ENCODE measurements at places on chromosomes 16 and 17. TPM values are rescaled to one million over a fixed set of nuclear protein-coding genes. Genes with fewer than 3 reads are reported as not detected.

The RNF112 gene
- 1.7 TPM for total RNA-seq

The MEFV gene
- total RNA-seq = 0.15 TPM

The DNAAF1 gene
- total RNA-seq = 0.33 TPM

The BAIAP3 gene
- 1.5 TPM for total RNA-seq

The GIT1 gene
- total RNA-seq = 31.9 TPM

The MAP3K14 gene
- total RNA-seq = 3.3 TPM

The NEUROD2 gene
- not detected for total RNA-seq

The MRPL12 gene
- 12.4 TPM for total RNA-seq

The TBC1D3K gene
- total RNA-seq = not detected

The HOXB6 gene
- 0.83 TPM for total RNA-seq

The KRT12 gene
- total RNA-seq = not detected

The TP53TG3 gene
- total RNA-seq = not detected

The PRAC1 gene
- total RNA-seq = not detected

The C17orf50 gene
- total RNA-seq = not detected

The CD7 gene
- total RNA-seq = 0.66 TPM

The HOXB1 gene
- total RNA-seq = not detected

The SPATA22 gene
- 1.2 TPM for total RNA-seq

The CD68 gene
- total RNA-seq = 30.4 TPM
